ENCODE measurements at places on chromosomes 11 and 22.

DNA sequence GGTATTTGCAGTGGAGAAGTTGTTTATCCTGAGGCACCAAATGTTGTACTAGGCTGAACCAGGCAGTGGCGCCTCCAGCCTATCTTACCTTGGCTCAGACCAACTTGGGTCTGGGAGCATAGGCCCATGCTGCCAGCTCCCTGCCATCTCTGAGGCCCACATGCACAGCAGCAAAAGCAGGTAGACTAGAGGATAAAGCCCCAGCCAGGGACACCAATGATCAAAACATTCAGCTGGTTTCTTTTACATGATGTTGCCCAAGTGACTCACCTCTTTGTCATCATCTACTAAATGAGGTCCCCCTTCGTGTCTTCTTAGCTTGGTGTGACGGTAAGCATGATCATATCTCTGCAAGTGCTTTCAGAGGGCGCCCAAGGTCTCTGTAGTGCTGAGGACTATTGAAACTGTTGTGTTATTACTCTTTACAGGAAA, 112.1 kb upstream of the DRD2 start:
- DNase-seq: no peak

DNA sequence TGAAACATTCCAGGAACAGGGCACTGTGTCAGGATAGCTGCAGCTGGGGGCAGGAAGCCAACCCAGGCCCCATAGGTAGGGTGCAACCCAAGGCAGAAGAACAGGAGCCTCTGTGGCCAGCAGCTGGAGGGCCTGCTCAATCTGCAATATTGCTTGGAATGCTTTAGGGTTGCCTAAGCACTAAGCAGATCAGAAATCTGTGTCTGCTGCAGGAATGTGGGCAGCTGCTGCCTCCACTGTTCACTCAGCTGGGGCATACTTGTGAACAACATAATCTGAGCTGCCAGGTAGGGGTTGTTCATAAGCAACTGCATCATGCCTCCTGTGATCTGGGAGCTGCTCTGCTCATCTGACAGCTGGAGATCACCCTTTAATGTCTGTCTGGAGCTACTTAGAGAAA, 1.7 kb downstream of the UBQLNL start:
- DNase-seq: no peak

DNA sequence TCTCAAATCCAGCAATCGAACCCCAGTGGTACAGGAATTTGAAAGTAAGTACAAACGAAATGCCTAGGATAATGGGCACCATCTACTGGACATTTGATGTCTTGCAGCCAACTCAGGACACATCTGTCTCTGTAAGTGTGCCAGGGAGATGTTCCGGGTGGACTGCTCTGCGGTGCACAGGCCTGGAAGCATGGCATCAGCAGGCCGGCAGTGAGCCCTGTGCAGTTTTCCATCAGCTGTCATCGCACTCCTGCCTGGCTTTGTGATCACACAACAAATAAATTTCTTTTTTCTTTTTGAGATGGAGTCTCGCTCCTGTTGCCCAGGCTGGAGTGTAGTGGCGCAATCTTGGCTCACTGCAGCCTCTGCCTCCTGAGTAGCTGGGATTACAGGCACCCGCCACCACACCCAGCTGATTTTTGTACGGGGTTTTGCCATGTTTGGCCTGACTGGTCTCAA, 71.0 kb downstream of the JAM3 start:
- peak; percentile 64 for DNase-seq

GRCh38 chr11:95922099-95922498, 1.8 kb downstream of the MTMR2 start:
- DNase-seq: no peak

GRCh38 chr22:42905217-42905616, 48.1 kb upstream of the ARFGAP3 start:
- DNase-seq: no peak

DNA sequence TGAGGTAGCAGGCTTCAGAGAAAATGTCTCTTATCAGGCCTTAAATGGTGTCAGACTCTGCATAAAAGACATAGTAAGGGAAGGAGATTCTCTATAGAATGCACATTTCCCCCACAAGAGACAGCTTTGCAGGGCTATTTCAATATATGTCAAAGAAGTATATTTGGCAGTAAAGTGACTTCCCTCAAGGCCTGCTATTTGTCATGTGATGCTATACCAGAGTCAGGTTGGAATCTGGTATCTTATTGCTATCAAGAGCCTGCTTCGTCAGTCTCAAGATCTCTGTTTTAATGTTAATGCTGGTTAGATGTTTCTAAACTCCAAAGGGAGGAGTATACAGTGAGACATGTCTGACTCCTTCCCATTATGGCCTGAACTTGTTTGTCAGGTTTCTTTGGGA, 40.4 kb upstream of the MTMR2 start:
- no peak for DNase-seq

- DNase-seq: no peak
Measured at GRCh38 chr11:60981515-60981914, 10.0 kb downstream of the CD6 start.

DNA sequence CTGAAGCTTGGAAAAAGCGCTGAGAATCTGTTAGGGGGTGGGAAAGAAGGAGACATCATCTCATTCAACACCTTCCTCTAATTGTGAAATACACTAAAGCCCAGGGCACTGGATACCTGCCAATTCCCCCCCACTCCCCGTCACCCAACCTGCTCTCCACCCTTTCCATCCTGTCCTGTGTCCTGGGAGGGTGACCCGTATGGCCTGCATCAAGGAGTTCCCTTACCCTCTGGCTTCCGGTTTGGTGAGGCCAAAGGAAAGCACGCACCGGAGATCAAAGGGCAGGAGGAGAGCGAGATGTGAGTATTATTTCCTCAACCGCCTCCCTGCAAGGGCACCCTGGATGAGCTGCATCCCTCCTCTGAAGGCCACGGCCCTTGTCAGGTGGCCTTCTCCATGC, 65.0 kb upstream of the PTPRJ start:
- DNase-seq: peak; percentile 72

- DNase-seq: no peak
Measured at GRCh38 chr11:112841729-112842128, 119.5 kb upstream of the NCAM1 start.

GRCh38 chr11:1743585-1744136, 6.7 kb downstream of the IFITM10 start:
- DNase-seq: peak; percentile 14

DNA sequence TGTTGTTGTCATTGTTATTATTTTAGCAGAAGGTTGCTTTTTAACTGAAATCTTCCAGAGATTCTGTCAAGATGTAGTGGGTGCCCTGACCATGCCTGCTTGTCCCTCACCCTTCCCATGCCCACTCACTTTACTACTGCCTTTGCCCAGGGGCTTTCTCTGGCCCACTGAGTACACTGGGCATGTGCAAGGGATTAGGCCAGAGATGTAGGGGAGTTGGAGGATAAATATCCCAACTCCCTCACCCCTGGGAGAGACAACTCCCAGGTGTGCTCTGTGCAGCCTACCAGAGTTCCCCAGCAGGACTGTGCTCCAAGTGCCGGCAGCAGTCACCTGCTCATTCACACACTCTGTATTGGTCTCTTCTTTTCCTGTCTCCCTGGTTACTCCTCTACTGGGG, 559.1 kb downstream of the MIAT start:
- no peak for DNase-seq

- no peak for DNase-seq
Measured at GRCh38 chr22:37345863-37346504, 63.7 kb downstream of the CYTH4 start.

GRCh38 chr11:101476191-101476590, 107.6 kb downstream of the TRPC6 start:
- no peak for DNase-seq

DNA sequence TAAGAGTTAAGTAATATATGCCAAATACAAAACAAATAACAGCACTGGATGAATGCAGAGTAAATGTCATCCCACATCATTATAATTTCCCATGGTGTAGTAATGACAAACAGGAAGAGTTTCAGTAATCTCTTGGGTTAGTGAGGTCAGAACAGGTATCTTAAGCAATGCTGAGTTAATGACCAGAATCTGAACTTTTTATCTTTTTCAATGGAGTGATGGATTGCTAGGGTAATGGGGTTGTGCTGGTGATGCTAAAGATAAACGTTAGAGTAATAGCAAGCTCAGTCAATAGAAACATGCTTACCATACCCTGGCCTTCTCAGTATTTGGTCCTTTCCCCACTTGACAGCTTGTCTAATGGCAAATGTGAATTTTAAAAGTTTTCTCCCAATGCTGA, 11.5 kb upstream of the BDNF start:
- DNase-seq: no peak

DNA sequence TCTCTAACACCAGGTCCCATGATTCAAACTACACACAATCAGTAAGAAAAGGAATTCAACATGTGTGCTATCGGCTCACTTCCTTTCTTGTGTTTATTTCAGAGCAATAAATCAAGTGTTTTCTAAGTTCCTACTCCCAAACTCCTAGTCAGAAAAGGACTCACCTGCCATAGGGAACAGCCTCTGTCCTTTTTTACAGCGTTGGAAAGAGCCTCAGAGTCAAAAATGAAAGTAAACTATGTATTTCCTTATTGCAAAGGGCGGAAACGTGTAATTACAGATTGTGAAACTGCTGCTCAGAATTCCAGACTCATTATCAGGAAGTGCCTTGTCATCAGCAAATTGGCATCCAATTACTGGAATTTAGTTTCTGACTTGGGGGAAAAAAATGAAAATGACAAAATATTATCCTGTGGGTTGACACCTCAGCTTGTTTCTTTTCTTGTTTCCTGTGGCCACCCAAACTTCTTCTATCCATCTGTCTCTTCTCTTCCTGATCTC, at the start of gene CASP4:
TSS of gene CASP4 (minus strand) at position 220 of the 501 bp plus-strand sequence. CDS start at position 171, 49 bp downstream.
- no peak for DNase-seq

DNA sequence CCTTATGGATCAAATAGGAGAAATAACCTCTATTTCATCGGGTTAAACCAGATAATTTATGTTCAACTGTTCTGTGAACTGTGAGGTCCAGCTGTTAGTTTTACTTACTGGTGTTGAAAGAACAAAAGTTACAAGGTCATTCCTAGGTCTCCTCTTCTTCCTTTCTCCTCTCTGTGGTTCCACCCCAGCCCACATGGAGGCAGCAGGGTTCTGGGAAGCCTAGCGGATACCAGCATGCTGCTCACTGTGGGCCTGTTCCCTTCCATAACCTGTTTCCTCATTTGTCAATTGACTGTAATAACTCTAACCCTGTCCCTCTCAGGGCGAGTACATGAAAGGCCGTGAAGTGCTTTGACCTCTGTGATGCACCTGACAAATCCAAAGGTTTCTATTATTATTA, 27.8 kb downstream of the RELT start:
- DNase-seq: no peak

GRCh38 chr11:44709966-44710365, 16.8 kb upstream of the TSPAN18 start:
- no peak for DNase-seq

GRCh38 chr22:50208939-50209892, 8.4 kb downstream of the SELENOO start:
- DNase-seq: no peak

GRCh38 chr11:123261345-123262106, 66.5 kb upstream of the CLMP start:
- peak; percentile 87 for DNase-seq

DNA sequence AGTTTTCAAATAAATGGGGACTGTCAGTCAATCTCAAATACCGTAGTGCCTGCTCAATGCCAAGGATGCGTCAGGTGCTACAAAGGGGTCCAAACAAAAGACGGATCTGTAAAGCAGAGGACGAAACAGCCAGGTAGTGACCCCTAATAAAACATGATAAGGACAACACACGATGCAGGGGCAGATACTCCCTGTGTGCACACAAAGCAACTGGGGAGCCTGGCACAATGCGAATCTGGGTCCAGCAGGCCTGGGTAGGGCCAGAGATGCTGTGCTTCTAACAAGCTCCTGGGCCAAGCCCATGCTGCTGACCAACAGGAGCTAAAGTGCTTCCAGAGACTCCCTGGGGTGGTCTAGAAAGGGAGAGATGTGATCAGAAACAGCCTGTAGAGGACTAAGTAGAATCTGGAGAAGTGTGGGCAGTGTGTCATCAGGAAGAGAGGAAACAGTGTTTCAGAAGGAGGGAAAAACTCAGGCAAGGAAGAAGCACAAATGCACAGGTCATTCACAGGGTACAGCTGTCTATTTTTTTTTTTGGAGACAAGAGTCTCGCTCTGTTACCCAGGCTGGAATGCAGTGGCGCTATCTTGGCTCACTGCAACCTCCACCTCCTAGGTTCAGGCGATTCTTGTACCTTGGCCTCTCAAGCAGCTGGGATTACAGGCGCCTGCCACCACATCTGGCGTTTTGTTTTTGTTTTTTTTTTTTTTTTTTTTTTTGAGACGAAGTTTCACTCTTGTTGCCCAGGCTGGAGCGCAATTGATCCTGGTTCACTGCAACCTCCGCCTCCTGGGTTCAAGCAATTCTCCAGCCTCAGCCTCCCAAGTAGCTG, 74.5 kb downstream of the MICAL3 start:
- no peak for DNase-seq

GRCh38 chr11:45453721-45454120, 167.6 kb upstream of the SYT13 start:
- DNase-seq: no peak

All from activated effector memory CD4-positive, alpha-beta T cell treated with anti-CD3 and anti-CD28 coated beads, Interleukin-2, amount 50 U/mL, for 16 hours (primary cell).